Activated CD8-positive, alpha-beta memory T cell treated with anti-CD3 and anti-CD28 coated beads, Interleukin-2, amount 50 U/mL, for 4 hours (primary cell): ENCODE measurements at places on chromosomes 12 and 14.

DNA sequence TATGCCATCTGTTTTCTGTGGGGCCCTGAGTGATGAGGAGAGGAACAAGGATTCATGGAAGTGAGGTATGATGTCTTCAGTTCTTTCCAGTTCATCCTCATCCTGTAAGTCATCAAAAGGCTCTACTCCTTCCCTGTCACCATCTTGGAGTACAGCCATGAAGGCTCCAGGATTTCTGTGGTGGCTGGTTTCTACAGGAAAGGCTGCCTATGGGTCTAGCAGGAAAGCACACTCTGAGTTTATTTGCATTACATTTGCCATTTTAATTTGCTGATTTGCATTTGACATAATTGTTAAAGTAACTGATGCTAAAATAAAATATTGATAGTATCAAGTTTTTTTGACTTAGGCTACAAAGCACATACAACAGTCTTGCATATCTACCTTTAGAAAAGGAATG, 11.2 kb downstream of the TTC6 start:
- no peak for DNase-seq

DNA sequence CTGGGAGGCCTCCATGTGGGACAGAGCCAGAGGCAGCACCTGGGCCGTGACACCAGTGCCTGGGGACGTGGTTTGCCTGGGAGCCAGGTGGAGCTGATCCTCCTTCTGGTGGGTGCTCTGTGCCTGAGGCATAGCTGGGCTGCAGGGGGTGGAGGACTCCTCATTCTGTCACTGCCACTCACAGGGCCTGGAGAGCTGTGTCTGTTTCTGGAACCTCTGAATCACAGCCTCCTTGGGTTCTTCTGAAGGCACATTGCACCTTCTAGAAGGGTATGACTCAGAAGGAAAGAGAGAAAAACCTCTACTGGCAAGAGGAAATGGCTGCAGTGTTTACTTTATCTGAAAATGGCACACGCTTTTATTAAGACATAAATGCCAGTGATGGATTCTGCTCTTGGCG, 659.8 kb downstream of the VRK1 start:
- peak; percentile 68 for DNase-seq

DNA sequence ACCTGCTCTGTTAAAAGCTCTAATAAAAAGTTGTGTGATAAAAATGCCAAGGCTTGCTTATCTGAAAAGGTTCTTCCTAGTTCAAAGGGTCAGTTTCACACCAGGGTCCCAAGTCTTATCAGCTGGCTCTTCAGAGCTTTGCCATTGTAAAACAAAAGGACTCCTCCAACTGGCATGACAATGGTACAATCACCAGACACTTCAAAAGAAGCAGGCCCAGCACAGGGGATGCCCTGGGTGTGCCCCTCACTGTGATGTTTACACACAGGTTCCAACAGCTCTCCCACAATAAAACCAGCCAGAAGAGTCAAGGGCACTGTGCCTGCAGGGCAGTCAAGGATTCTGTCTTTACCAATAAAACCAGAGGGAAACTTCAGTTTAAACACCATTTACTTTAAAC, 78.7 kb downstream of the PRICKLE1 start:
- no peak for DNase-seq

- no peak for DNase-seq
These were observed 84.6 kb upstream of the PTPRB start for GRCh38 chr12:70721656-70722357.

DNA sequence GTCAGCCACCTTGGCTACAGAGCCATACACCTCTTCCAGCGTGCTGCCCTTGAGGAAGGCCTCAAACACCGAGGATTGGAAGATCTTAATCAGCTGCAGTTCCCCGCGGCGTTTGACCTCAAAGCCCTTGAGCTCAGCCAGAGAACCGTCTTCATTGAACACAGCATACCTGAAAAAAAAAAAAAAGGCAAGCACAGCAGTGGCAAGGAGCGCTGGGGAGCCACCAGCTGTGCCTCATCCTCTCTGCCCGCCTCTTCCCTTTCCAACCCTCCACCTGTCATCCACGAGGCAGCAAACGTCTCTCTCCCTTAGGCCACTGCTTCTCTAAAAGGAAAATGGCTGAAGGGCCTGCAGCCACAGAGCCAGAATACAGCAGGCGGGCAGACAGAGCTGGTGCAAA, 26.1 kb downstream of the POLE start:
- DNase-seq, result no peak

DNA sequence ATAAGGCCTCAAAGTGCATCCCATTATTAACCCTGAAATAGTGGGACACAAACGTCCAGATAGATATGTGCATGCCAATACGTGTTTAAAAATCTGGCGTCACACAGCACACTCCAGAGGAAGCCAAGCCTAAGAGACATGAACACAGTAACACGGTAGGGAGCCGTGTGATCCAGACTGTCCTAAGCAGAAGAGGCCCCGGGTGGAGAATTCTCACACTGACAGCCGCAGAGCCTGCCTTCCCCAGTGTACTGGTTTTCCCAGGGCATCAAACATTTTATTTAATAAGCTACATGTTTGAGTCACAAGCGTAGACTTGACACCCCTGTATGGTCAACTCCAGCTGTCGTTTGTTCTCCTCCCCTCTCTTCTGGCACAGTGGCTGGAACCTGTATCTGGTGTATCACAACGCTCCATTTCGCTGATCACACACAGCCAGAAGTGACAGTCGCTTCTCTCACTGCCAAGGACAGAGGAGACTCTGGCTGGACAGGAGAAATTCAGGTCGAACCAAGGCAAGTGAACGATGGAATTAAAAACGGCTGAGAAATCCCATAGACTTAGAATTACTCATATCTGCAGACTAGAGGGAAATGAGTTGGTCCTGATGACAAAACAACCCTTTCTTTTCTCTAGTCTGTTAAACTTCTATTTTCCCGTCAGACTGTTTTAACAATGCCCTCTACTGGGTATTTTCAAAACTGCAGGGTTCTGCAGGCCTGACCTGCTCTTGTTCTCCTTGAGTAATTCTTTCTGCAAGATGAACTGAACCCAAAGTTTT, 359.9 kb downstream of the RGS6 start:
- DNase-seq, result no peak

DNA sequence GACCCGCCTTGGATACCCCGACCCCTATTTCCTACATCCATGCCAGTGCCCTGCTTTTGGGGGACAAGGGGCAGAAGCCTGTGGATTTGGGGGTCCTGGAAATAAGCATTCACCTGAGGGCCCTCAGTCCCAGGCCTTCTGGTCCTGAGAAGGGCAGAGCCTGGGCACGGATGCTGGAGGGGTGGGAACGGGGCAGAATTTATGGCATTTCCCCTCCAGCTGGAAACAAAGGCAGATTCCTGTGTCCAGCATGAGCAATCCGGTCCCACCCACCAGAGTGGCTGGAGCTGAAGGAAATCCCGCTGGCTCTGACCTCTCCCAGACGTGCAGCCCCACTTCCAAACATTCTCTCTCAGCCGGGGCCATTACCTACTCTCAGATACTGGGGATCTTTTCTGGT, 9.3 kb downstream of the ANKRD33 start:
- no peak for DNase-seq

DNA sequence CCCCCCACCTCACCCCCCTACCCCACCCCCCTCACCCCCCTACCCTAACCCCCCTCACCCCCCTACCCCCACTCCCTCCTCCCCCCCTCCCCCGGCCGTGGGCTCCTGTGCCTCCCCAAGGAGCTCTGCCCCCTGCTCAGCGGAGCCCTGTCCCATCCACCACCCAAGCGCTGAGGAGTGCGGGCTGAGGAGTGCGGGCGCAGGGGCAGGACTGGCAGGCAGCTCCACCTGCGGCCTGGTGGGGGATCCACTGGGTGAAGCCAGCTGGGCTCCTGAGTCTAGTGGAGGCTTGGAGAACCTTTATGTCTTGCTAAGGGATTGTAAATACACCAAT, 2.3 kb upstream of the JPH4 start:
- no peak for DNase-seq

- no peak for DNase-seq
These were observed 66.9 kb downstream of the METTL25 start for GRCh38 chr12:82425241-82425640.

- no peak for DNase-seq
These were observed 28.6 kb upstream of the C12orf42 start for GRCh38 chr12:103524238-103524875.

- no peak for DNase-seq
These were observed 179.9 kb downstream of the ADCK1 start for GRCh38 chr14:77979666-77980351.

GRCh38 chr14:100873096-100873482, 30.4 kb downstream of the RTL1 start:
- no peak for DNase-seq

DNA sequence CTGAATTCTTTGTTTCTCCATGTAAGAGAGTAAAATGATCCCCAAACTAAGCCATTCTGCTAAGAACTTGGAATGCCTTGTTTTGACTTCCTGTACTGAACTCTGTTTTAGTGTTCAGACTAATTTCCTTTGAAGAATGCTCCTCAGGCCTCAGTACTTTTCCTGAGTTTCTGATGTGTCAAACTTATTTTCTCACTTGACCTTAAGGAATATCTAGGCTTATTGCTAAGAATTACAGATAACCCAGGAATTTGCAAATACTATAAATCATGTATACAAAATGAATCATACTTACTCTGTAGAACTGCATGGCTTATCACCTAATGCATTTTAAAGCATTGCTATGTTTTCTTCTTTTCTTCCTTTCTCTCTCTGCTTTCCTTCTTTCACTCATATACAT, 93.1 kb upstream of the PKP2 start:
- DNase-seq, result no peak

DNA sequence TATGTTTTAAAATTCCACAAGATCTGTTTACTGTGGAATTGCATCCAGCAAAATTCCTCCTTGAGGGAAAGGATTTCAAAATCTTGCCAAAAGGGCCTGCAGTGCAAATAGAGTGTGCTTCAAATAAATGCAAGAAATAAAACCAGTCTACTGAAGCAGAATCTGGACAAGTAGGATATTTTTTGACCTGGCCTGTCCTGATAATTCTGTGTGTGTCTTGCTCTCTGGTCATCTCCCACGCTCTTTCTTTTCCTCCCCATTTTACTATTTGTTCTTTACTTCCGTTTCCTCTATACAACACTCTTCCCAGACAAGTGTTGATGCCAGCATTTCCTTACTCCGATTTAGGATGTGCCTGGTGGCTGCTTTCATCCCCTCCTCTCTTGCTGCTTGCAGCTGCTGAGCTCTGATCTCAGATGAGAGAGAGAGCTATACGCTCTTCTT, 115.9 kb downstream of the GPR135 start:
- no peak for DNase-seq

GRCh38 chr12:68240975-68241374, 12.4 kb downstream of the IL22 start:
- peak; percentile 23 for DNase-seq

DNA sequence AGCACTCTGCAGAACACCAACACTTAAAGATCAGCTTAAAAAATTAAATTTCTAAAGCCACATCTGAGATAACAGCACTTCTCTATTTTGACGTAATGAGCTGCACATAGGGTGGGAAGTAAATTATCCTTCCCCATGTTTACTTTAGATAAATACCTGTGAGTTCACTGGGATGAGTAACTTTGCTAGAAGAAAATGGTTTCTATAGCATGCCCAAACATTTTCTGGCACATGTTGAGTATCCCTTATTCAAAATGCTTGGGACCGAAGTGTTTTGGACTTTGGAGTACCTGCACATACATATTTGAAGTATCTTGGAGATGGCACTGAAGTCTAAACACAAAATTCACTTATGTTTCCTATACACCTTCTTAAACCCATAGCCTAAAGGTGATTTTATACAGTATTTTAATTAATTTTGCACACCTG, 6.6 kb downstream of the SLC38A2 start:
- no peak for DNase-seq

DNA sequence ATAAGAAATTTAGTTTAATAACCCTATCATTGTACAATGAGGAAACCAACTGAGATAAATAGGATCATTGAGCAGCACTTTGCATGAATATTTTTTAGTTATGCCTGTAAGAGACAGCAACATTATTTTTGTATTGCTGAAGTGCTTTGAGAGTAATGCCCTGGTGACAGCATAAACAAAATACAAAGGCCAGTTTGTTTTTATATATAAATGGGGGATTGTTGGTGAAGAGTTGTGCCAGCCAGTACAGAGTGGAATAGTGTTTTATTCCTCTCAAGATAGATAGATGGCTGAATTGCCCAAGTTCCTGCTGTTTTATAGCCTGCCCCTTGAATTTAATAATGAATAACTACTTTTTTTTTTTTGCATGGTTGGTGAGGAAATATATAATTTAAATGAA, 101.8 kb downstream of the CNTN1 start:
- no peak for DNase-seq

GRCh38 chr12:8554451-8555195, 13.9 kb upstream of the CLEC4E start:
- DNase-seq, result no peak

GRCh38 chr12:18824287-18824686, 86.4 kb downstream of the CAPZA3 start:
- no peak for DNase-seq

DNA sequence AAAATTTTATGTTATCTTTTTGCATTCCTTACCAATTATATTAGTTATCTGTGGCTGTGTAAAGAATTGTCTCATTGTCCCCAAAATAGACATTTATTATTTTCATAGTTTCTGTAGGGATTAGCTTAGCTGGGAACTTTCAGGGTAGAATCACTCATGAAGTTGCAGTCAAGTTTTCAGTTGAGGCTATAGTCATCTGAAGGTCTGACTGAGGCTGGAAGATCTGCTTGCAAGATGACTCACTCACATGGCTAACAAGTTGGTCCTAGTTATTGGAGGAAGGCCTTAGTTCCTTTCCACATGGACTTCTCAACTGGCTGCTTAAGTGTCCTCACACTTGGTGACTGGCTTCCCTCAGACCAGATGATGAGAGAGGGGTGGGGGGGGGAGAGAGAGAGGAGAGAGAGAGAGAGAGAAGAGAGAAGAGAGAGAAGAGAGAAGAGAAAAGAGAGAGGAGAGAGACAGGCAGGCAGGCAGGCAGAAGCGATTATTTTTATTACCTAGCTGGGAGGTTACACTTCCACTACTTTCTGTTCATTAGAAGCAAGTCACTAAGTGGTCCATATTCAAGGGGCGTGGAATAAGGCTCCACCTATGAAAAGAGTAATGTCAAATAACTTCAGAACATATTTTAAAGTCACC, 6.4 kb downstream of the AP5M1 start:
- DNase-seq, result no peak

GRCh38 chr14:42629553-42629952, 1022.9 kb downstream of the LRFN5 start:
- DNase-seq, result no peak

DNA sequence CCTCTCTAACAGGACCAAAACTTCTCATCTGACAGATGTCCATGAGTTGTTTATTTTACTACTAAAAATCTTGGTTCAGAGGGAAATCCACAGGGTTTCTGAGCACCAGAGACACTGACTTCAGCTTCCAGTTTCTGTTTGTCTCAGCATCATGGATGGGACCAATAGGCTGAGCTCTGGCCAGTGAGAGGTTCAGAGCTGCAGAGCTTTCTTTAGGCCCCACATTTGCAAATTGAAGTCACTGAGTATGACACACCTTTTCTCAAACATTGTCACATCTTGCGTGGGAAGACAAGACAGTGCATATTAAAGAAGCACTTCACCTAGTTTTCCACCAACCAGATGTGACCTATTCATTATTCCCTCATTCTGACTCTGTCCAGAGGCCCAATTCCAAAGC, 45.2 kb downstream of the RDH12 start:
- no peak for DNase-seq
